ENCODE measurements at places on chromosomes 5 and 9.

- DNase-seq = no peak
Measured at GRCh38 chr9:14903040-14903439, 7.2 kb downstream of the FREM1 start.

DNA sequence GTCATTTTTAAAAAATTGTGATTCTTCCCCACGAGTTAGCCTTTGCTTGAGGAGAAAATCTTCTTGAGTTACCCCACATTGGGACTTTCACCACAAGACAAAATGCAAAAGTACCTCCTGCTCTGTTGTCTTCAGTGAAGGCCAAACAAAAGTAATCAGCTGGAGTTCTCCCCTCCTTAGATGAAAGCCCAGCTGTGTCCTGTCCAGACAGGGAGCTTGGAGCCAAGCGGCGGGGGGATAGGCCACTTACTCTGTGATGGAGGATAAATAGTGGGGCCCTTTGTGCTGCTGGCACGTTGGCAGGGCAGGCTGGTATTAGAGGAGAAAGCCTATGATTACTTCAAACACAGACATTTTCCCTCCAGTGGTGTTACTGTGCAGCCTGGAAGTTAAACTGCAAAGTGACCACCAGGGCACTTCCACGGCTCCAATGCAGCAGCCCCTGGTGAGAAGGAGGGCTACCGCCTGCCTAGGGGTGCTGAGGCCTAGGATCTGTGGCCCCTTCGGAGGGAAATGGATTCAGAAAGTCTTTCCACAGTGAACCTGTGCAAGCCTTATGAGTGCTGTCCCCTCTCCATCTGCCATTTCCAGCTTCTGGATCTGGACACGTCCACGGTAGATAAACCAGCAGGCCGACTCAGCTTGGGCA, 155.0 kb downstream of the TMEM167A start:
- no peak for DNase-seq

DNA sequence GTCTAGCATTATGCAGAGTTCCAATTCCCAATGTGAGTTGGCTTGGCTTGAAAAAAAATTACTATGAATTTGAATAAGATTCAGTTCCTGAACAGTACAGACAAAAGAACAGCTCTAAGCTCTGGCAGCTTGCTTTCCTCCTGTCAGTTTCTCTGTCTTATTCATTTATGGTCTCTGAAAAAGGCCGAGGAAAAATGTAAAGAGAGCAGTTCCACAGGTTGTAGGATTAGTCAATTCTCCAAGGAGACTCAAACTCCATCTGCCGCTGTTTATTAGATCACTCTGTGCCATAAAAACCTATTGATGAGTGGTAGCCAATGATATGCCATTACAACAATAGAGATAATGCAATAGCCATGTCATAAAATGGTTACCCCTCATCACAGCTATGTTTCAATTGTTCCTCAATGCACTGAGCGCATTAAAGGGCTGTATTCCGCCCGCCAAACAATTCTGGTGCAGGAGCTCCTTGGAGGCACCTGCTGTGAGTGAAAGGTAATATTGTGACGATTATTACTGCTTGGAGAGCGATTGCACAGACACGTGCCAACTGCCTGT, 188.2 kb downstream of the ARRDC3 start:
- no peak for DNase-seq

DNA sequence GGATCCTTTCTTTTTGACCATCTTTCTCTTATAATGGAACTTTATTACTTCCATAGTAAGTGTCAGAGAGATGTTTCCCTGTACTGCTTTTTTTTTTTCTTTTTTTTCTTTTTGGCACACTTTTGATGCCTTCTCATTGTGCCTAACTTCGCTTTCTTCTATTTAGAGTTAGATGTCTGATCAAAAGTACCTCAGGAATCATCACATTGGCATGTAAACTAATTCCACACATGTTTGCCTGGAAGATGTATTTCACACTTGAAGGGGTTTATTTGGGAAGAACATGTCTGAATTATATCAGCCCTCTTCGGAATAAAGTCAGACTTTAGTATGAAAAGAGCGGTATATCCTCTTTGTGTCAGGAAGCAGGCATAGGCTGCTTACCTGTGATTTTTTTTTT, 35.1 kb downstream of the SMARCA2 start:
- DNase-seq = no peak

DNA sequence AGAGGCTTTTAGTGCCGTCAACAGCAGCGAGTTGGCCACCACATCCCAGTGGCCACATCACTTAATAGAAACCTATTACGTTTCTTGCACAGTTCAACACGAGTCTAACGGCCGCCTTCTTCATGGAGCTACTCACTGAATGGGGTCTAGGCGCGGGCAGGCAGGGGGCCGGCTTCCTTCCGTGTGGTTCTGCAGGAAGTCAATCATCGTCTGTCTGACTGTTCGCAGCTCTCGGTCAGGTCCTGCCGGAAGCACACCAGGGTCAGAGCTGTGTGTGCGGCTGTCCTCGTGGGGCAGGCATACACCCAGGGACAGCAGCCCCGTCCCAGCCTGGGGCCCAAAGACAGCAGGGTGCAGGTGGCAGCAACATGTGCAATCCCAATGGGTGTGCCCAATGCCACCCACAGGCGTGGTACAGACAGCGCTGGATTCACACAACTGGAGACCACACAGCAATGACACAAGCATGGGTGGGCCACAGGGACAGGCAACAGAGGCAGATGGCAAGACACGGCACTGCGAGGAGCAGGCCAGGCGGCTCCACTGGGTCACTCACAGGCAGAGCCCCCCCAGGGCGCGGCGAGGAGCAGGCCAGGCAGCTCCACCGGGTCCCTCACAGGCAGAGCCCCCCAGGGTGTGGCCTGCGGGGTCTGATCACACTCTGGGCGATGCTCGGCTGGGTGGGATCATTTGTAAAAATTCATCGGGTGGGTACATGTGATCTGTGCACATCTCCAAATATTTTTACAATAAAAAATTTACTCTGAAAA, 19.1 kb upstream of the LHX3 start:
- no peak for DNase-seq

DNA sequence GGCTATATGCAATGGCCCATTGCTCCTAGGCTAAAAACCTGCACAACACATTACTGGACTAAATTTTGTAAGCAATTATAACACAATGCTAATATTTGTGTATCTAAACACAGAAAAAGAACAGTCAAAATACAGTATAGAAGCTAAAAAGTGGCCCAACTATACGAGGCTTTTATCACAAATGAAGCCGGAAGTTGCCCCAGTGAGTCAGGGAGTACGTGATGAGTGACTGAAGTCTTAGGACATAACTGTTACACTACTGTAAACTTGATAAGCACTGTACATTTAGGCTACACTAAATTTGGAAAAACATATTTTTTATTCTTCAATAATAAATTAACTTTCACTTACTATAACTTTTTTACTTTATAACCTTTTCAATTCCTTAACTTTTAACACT, 105.2 kb upstream of the PRR16 start:
- no peak for DNase-seq

- no peak for DNase-seq
Measured at GRCh38 chr9:93589688-93590087, 13.3 kb downstream of the PHF2 start.

DNA sequence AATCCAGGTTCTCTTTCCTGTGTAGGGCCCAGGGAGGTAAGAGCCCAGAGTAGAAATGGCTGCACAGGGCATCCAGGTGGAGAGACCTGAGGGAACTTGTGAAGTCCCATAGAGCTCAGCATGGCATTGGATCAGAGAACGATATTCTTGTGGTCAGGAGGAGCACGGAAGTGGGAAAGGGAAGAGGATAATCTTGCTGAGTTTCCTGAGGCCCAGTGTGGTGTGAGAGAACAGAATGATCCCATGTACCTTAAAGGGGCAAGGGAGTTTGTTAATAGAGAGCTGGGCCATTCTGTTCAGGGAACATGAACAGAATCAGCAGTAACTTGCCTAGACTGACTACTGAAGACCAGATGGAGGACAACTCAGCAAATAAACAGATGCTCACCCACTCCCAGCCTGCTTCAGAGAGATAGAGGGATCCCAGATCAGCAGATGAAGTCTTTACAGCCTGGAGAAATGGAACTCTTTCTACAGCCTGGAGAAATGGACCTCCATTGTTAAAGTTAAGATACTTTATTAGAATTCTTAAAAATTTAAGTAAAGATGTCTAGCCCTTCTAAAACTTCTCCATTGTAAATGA, 119.7 kb upstream of the ELL2 start:
- no peak for DNase-seq

DNA sequence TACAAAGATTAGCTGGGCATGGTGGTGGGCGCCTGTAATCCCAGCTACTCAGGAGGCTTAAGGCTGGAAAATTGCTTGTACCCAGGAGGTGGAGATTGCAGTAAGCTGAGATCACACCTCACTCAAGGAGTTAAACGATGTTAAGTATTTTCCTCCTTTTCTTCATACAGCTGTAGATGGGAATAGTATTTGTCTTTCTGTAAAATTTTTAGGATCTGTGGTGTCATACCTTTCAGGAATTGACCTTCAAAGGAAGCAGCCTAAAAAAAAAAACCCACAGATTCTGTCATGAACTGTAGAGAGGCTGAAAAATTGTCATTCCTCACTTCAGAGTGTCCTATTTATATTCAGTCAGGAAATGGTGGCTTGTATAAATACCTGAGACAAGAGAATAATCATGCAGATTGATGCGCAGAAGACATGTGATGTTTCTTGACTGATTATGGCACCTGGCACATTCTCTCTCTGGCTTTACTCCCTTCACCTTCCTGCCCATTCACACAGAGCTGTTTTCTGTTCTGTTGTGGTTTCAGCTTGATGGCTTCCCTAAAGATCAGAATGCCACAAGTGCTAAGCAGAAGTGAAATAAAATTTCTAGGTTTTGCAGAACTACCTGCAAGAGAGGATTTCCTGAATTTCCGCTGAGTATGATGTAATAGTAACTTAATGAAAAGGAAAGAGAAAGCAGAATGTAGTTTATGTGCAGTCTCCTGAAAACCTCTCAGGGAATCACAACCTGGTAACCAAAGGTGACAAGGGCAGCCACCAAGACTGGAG, 3.8 kb downstream of the IFNA1 start:
- no peak for DNase-seq

- DNase-seq = no peak
Measured at GRCh38 chr5:17989567-17990563, 355.6 kb downstream of the TAF11L14 start.

- DNase-seq = peak; percentile 9
Measured at GRCh38 chr5:86968301-86968753, 299.4 kb upstream of the RASA1 start.

DNA sequence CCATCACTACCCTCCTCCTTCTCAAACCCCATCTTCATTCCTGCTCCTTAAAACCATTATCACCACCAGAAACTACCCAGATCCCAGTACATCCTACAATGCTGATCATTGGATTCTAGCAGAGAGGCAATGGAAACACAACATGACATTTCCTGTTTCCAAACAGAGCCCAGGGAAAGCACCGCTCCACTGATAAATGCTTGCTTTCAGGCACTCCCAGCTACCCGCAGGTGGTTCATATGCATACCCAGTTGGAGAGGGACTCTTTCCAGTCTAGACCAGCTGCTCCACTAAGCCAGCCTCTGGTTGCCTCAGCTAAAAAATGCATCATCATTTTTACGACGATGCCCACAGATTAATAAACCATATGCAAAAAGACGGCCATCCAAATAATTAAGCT, 39.2 kb upstream of the ACO1 start:
- no peak for DNase-seq

DNA sequence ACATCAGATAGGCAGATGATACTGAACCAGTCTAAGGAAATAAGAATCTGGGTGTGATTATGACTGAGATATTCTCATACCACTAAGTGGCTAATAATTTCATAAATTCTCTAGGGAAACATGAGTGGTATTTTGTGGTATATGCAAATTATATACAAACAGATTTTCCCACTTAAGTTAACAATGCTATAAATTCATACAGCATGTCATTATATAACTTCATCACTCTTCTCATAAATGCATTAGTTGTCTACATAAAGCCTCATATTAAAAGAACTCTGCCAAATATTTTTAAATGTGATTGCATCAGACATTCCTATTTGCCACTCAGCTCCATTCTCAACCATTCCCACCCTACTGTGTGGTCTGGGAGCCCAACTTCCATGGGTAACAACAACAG, 226.5 kb downstream of the TLE1 start:
- no peak for DNase-seq

Measured in HTR-8/SVneo (cell line).